ENCODE measurements at places on chromosomes 16 and 17.

DNA sequence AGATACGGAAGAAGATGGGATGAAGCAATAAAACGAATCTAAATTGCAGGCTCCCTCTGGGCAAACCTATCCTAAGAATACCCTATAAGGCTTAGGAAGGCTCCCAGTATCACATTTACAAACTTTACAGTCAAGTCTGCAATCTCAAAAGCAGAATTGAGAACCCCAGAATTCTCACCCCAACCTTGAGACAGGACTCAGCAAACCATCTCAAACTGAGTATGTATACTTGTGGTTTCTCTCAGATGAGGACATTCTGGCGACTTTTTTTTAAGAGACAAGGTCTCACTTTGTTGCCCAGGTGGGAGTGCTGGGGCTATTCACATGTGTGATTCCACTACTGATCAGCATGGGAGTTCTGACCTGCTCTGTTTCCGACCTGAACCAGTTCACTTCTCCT is 19.3 kb upstream of the ITGA2B start:
- DNase-seq = no peak

DNA sequence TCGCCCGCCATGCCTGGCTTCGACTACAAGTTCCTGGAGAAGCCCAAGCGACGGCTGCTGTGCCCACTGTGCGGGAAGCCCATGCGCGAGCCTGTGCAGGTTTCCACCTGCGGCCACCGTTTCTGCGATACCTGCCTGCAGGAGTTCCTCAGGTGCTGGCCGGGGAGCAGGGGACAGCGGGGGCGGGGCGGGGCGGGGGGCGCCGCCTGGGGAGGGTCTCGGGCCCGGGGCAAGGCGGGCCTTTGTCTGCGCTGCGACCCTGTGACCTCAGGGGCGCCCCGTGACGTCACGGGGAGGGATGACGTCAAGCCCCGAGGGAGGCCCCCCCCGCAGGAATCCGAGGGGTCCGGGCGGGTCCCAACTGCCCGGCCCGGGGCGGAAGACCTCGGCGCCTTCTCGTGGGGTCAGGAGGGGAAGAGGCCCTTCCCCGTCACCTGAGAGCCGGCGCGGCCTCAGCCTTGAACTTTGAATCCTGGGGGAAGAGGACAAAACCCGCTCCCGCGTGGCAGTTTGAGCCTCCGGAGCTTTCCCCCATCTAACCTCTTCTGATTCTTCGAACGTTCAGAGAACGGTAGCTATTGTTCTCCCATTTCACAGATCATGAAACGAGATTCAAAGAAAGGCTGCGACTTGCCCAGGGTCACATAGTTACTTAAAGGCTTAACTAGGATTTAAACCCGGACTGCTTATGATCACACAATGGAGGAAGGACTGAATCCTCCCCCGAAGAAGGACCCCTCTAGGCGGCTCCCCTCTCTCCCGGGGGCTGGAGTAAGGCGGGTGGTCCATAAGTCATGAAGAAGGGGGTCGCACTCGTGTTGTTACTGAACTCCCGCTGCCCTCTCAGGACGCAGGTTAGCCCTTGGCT is 527 bp downstream of the TRAF4 start:
- no peak for DNase-seq

GRCh38 chr16:14559809-14560241 is 70.2 kb downstream of the PARN start:
- DNase-seq = no peak

DNA sequence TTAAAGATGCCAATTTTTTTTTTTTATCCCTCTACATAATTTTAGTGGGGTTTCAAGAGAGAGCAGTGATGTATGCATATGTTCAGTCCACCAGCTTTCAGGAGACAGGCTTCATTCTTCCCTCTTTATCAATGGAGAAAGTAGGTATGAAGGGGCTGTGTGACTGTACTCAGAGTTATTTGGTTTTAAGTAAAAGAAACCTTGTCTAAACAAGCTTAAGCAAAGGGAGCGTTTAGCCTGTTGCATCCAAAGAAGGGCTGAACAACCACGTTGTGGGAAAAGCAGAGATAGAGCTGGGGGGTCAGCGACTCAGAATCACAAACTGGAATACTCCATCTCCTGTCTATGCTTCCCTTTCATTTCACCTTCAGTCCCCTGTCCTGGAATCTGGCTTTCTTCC is 50.4 kb upstream of the HAS3 start:
- no peak for DNase-seq

DNA sequence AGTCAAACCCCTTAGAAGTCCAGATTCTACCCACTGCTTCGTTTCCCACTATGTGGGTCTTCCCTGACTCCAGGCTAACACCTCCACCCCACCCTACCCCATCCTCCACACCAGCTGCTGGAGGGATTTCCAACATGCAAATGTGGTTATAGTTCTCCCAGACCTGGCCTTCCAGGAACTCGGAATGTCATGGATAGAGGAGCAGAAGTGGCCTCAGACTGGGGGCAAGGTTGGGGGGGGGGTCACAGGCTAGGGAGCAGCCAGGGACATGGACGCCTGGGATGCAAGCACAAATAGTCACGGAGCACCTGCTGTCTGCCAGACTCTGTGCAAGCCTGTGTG is 2.0 kb downstream of the CAMKK1 start:
- DNase-seq = no peak

DNA sequence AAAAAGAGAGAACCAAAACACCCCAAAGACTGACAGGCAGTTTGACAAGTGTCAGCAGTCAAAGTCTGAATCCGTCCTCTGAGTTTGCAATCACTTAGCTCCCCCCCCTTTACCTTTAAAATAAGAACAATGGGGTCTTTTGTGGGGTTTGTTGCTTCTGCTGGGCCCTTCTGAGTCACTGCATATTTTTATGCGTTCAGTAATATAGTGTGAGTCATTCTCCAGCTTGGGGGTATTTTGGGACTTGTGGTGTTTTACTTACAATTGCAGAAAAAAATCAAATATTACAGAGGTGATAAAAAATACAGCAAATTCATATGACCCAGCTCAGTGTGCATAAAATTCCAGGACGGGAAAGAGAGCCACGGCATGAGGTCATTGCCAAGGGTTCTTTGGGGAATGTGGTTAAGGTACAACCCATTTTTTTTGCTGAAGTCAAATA is 120.1 kb downstream of the CYLD start:
- no peak for DNase-seq

DNA sequence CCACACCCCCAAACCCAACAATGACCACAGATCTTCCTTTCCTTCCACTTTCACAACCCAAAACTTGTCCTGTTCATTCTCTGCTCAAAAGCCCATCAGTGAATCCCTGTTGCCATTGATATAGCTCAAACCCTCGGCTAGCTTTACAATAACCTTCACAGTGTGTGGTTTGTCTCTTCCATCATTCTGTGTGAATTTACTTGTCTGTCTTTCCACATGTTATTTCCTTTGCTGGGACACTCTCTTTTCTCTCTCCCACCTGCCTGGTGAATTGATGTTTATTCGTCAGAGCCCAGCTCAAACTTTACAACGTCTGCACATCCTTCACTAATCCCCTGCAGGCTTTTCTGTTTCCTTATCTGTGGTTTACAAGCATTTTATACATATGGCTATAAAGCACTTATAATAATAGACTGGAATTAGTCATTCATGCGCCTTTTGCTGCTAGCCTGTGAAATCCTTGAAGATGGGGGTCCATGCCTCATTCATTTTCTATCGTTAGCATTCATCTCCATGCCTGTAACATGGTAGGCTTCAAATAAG is 114.4 kb downstream of the CDH13 start:
- no peak for DNase-seq

DNA sequence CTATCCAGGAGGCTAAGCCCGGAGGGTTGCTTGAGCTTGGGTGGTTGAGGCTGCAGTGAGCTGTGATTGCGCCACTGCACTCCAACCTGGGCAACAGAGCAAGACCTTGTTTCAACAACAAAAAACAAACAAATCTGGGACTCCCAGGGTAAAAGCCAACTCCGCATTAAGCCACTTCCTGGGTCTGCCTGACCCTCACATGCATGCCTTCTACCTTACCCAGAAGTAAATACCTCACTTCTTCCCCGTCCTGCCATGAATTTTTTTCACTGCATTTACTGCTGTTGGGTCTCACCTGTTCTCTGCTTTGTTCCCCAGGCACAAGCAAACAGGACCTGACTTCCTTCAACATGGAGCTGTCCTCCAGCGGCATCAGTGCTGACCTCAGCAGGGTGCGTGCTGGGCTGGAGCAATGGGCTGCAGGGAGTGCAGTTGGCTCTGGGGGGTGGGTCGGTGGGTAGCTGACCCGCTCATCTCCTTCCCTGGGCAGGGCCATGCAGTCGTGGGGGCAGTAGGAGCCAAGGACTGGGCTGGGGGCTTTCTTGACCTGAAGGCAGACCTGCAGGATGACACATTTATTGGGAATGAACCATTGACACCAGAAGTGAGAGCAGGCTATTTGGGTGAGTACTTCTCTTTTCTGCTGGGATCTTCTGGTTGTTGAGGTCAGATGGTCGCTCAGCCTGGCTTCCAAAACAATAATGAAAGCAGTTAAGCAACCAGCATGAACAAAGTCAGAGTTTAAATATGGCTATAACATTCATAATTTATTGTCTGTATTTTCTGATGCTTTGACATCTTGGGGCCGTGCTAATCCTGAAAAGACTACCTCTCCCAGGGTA is 16.4 kb downstream of the ITGAL start:
- DNase-seq = no peak

GRCh38 chr17:4136373-4136772 is 6.5 kb downstream of the ZZEF1 start:
- no peak for DNase-seq

DNA sequence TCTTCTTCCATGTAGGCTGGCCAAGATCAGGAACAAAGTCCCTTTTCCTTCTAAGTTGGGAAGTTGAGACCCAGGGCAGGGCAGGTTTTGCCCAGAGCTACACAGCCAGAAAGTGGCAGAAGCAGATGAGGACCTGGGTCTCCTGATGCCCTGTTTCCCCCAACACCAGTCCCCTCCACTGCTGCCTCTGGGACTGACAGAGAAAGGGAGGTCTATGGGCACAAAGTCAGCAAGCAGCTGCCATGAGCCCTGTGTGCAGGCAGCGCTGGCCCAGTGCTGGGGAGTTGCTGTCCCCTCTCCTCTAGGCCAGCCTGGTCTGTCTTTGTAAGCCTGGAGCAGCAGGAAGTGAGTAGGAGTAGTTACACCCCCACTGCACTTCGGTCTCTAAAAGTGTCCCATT is 46.9 kb upstream of the NKD1 start:
- DNase-seq = no peak

DNA sequence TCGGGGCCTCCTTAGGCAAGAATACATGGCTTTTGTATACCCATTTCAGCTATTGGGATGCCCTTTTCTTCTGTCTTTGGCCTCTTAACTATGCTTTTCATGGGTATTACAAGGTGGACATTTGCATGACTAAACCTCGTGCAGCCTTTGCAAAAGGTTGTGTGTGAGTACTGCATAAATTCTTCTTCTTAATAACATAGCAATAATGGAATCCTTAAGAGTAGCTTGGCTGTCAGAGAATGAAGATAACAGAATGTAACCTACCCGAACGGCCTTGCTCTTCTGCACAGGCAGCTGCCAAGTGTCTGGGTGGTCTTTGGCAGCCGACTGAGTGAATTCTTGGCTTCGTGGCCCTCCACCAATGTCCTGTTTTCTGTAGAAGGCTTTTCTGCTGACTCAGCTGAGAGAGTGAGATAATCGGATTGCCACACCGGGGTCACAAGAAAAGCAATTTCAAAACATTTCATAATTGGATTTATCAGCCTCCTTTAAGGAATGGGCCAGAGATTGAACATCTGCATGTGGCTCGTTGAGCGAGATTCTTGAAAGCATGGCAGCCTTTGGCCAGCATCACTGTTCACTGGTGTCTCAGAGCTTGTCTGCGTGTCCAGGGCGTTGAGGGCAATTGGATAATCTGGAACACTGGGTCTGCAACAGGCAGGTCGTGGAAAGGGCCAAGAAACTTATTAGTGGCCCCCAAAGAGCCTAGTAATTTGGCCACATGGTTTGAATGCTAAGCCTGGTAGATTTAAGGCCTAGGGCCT is 13.4 kb downstream of the IRF8 start:
- no peak for DNase-seq

DNA sequence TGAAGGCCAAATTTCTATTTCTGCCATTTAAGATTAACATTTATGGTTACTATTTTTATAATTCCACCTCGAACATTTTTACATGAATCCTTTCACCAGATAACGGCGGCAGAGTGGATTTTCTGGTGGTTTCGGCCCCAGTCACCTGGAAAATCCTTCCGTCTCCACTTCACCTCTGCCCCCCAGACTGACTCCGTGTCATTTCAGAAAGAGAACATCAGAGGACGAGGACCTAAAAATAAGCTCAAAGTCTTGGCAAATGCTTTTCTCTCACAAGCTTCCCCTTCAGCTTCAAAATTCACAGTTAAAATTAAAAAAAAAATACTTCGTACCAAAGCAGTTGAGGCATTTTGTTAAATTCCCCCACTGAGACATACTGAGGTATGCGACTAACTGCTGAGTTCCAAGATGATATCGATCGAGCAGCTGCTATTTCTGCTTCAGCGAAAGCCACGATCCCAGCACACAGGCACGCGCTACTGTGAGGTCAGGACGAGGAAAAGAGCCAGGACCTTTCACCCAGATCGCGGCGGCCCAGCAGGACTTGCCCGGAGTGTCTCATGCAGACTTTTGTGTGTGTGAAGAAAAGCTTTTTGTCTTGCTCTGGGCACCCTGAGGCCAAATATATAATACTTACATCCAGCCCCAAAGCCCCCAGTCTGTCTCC is 36.8 kb downstream of the ASPA start:
- DNase-seq = no peak

GRCh38 chr16:57084996-57085395 is 7.4 kb upstream of the CPNE2 start:
- DNase-seq = no peak

- no peak for DNase-seq
Measured at GRCh38 chr16:78549366-78549765, 449.9 kb downstream of the WWOX start.

DNA sequence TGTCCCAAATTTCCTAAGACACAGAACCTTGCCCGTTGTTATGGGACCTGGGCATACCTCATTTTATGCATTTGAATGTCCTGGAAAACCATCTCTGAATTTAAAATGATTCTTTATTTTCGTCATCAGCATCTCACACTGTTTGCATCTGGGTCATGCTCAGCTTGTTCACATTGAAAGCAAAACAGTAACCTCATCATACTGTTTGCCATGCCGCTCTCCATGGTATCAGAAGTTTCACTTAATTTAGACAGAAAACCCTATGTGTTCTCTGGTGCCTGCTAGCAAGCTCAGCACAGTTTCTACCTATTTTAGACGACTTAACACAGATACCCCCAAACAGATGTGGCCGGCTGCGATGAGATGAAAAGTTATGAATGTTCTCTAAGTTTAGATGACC is 292.1 kb downstream of the SNX29 start:
- DNase-seq = no peak

Measured in stimulated activated naive B cell treated with anti-CD40 and anti-IgM and Interleukin-4, amounts not matched to agents 10 μg/mL and 1 μg/mL and 100 μg/mL, for 72 hours (primary cell).